ENCODE measurements at places on chromosomes 4 and X.

DNA sequence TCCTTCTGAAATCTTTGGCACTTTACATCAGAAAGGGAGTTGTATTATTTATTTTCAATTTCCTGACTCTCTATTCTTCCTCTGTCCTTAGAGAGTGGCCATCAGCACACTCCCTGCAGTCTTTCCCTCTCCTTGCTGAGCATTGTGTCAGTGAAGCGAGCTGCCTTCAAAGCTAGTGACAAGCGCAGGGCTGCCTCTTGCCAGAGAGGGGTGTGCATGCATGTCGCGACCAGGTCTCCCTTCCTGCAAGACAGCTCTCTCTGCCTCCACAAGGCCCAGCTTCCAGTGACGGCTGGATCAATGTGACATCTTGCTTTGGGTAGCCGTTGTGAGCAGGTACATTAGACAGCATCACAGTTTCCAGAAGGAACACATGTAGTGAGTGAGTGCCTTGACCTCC is 810.9 kb upstream of the TENM3 start:
- no peak for DNase-seq

GRCh38 chr4:37629713-37630112 is 56.5 kb downstream of the RELL1 start:
- DNase-seq = no peak

GRCh38 chrX:72258174-72258573 is 18.9 kb downstream of the RPS4X start:
- no peak for DNase-seq

DNA sequence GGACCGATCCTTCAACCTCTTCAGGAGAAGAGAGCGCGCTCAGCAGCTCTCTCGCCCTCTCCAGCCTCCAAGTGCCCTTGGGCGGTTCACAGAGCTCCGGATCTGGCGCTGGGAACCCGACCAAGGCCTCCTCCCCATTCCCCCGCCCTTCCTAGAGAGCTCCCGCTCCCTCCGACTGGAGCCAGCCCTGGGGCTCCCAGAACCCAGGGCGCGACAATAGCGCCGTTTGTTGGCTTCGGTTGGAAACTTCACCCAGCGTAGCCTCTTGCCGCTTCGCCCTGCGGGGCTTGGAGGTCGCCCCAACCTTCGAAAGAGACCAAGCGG is 3.1 kb upstream of the SOX3 start:
- no peak for DNase-seq

DNA sequence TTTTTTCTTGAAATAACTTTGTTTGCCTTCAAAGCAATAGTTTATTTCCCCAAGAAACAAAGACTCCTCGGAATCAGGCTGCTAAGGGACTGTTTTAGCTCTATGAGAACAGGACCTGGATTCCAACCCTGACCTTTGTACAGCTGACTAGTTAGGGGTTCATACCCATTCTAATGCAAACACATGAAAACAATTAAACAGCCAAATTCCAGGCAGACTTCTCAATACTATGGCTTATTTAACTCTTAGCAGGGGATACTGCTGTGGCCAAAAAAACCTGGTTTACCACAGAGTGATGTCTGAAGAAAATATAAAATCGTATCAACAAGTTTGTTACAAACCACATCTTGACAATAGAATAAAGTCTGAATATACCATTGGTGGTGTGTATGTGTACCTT is 129.6 kb upstream of the INTU start:
- no peak for DNase-seq

DNA sequence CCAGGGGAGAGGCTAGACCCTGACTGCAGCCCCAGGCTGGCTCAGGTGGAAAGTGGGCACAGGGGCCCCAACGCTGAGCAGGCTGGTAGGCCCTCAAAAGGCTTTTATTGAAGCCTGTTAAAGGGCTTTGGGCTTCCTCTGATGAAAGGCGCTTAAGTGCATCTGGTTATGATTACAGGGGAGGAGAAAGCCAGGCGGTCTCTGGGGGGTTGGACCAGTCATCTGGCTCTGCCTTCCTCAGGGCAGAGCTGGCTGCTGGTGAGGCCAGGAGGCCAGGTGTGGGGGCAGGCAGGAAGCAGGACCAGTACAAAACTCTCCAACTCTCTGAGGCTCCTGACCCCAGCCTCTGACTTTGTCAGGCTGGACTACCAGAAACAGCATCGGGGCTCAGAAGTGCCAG is 68.8 kb upstream of the BCOR start:
- no peak for DNase-seq

DNA sequence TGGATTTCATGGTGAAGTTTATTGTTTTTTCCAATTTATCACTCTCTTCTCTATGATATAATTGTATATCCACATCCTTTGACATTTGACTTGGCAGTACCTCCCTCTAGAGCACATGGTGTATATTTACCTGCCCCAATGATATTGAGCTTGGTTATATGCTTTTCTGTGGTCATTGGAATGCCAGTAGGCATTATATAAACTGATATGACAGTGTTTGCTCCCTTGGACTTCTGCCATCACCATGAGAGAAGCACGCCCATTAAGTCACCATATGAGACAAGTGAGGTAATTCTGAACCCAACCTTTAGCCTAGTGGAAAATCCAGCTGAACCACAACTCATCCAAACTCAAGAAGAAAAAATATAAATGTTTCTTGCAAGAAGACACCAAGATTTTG is 2761.5 kb downstream of the ARAP2 start:
- no peak for DNase-seq

GRCh38 chr4:18401425-18401824 is 379.9 kb upstream of the LCORL start:
- DNase-seq = no peak

GRCh38 chrX:68982476-68982875 is 153.7 kb downstream of the EFNB1 start:
- no peak for DNase-seq

DNA sequence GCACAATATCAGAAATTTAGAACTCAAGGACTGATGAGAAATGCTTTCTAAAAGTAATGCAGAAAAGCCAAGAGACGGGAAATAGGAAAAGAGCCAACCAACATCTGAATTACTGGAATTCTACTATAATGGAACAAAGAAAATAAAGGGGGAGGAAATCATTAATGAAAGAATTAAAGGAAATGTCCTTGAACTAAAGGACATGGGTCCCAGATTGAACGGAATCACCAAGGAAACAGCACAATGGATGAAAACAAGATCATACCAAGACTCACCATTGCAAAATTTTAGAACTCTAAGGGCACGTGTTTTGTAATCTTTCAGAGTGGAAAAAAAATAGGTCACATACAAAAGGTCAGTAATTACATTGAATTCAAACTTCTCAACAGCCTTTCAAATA is 35.9 kb downstream of the HPGDS start:
- no peak for DNase-seq

- DNase-seq = no peak
These were observed 50.3 kb downstream of the BCOR start for GRCh38 chrX:40047485-40047884.

DNA sequence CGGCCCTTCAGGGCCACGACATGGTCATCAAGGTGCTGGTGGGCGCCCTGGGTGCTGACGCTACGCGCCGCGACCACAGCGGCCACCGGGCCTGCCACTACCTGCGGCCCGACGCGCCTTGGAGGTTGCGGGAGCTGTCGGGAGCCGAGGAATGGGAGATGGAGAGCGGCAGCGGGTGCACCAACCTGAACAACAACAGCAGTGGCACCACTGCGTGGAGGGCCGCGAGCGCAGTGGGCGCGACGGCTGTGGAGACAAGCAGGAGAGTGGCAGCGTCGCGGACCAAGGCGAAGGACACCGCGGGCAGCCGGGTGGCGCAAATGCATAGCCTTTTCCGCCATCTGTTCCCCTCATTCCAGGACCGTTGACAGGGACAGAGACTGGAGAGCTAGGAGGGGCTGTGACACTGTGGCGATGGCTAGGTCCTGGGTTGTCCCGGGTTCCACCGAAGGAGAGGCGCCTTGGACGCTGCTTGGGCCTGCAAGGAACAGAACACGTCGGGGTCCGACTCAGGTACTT is 919 bp downstream of the SOWAHD start:
- DNase-seq = no peak

DNA sequence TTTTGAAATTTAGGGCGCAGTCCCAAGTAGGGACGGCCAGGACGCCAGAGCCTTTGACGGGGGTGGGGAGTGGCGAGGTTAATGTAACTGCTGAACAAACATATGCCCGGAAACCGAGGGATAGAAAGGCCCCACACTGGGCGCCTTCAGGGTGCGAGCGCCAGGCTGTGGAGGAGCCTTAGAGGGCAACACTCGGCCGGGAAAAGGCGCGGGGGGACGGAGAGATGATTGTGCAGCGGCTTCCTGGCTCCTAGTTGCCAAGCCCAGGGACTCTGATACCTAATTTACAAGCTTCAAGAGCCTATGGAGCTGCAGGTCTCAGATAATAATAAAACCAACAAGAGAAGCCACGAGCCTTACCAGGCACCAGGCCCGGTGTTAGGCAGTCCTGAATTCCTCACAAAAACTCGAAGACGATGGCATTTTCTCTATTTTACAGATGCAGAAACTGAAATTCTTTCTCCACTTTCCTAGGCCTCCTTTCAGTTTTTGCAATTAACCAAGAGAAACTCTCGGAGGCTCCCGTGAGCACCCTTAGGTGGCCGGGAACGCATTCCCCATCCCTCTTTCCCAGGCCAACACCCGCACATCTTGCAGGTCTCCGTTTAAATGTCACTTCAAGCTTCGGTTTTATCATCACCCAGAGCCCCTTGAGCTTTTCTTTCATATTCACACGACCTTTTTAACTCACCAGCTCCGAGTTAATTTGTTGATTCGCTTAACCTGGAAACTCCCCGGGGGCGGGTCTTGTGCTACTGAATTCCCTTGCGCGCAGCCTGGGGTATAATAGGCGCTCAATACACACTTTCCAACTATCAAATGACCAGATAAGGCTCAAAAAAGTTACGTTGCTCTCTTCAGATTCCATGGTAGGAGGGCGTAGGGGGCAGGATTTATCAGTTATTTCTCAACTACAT is 6.4 kb upstream of the GSX2 start:
- DNase-seq = peak; percentile 58

GRCh38 chr4:163665521-163666331 is 171.2 kb downstream of the TMA16 start:
- DNase-seq = no peak

DNA sequence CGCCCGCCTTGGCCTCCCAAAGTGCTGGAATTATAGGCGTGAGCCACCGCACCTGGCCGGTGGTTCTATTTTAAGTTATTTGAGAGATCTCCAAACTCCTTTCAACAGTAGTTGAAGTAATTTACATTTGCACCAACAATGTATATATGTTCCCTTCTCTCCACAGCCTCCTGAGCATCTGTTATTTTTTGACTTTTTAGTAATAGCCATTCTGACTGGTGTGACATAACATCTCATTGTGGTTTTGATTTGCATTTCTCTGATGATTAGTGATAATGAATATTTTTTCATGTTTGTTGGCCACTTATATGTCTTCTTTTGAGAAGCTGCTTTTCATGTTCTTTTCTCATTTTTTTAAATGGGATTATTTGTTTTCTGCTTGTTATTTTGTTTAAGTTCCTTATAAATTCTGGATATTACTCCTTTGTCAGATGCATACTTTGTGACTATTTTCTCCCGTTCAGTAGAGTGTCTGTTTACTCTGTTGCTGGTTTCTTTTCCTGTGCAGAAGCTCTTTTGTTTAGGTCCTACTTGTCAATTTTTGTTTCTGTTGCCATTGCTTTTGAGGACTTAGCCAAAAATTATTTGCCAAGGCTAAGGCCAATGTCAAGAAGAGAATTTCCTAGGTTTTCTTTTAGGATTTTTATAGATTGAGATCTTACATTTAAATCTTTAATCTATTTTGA is 213.2 kb downstream of the ARHGAP24 start:
- DNase-seq = no peak

DNA sequence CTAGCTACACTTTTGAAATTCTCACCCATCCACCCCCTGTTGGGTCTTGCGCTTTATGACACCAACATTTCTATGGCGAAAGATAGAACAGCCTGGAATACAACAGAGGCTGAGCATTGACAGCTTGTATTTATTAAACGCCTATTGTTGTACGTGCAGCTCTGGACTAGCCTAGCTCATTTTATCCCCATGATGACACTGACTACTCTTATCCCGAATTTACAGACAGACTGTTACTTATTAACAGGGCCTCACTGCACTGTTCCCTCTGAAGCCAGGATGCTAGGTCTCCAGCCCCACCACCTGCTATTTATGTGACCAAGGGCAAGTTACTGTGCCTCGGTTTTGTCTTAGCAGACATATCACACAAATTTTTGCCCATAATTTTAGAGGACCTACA is 1.0 kb upstream of the RFC1 start:
- DNase-seq = no peak

- DNase-seq = peak; percentile 1
These were observed 351.9 kb upstream of the FTHL17 start for GRCh38 chrX:31423609-31424189.

DNA sequence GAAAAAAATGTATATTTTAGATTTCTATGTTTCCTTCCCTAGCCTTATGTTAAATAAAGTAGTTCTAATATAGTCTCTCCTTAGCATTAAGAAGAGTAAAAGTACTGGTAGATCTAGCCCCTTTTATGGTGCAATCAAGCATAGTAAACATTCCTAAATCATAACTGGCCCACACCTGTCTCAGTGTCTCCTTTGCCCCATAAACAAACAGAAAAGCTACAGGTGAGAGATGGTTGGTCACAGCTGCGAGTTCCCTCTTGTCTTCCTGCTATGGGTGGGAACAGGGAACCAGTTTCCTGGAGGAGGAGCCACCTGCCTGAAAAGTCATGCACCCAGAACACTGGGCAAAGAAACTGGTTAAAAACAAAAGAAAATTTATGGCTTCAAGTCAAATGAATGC is 16.6 kb downstream of the SOWAHB start:
- DNase-seq = no peak

GRCh38 chr4:27148211-27148895 is 287.7 kb downstream of the STIM2 start:
- DNase-seq = no peak

DNA sequence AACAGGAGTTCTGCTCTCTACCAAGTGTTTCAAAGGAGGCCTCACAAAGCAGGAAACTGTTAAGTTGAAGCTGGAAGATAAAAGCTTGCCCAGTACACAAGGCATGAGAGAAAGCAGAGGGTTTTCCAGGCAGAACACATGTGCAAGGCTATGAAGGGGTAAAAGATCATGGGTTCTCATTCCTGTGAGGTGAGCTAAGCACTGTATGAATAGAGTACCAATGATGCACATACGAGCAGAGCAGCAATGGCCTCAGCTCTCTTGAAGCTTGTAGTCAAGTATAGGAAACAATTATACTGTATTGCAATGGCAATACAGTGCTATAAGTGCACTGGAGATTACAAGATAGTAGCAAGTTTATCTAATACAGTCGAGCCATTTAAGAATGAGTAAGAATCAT is 18.0 kb downstream of the TTC29 start:
- no peak for DNase-seq

DNA sequence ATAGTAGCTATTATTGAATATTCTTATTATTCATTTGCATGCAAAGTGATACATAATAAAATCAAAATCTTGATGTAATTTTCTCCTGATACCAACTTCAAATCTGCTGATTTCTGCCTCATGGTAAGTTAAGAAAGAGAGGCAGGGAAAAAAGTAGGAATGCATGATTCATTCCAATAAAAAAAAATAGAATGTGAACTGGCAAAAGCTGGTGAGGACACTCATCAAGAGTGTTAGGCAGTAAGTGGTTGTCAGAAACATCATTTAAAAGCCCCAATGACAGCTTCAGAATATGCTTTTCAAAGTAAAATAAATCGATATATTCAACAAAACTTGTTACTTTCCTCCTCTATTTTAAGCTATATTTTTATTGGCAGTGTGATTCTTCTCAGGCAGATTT is 979.1 kb downstream of the TECRL start:
- DNase-seq = no peak

Data from CD4-positive, alpha-beta T cell (primary cell).